ENCODE measurements at places on chromosomes 1 and 21.
A peak's percentile ranks its signal among the peaks of the same experiment; 100 is the strongest.

- DNase-seq: no peak
Observed at GRCh38 chr1:104874044-104874443, 1124.3 kb downstream of the AMY1C start.

- no peak for DNase-seq
Observed at GRCh38 chr1:14182856-14183255, 415.6 kb upstream of the KAZN start.

DNA sequence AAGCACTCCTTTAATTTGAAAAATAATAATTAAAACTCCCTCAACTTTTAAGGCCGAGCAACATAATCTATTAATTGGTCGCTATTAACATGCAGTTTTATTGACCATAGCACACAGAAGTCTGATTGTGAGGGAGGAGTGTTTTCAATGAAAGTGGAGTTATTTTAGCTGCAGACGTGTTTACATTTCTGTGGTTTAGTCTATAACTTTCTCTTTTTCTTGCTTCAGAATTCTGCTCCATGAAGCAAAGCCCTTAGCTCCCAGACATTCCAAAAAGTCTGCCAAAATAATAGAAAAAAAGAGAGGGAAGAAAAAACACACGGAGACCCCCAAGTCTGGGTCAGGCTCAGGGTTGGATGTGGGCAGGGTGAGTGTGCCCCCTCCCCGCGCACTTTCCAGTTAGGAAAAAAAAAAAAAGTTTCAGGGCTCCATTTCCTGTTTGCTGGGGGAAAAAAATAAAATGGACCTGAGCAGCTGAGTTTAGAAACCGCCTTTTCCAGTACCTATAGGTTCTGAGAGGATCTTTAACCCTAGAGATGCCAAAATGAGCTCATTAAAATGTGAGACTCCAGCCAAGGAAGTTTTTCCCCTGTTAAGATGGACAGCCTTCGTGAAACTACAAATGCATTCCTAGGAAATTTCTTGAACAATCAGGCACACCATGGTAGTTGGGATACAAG, 143.7 kb upstream of the ETS2 start:
- peak; percentile 68 for DNase-seq

- DNase-seq: no peak
Observed at GRCh38 chr1:240312872-240313271, 221.2 kb downstream of the FMN2 start.

GRCh38 chr1:59046730-59047157, 250.2 kb upstream of the FGGY start:
- peak; percentile 49 for DNase-seq

DNA sequence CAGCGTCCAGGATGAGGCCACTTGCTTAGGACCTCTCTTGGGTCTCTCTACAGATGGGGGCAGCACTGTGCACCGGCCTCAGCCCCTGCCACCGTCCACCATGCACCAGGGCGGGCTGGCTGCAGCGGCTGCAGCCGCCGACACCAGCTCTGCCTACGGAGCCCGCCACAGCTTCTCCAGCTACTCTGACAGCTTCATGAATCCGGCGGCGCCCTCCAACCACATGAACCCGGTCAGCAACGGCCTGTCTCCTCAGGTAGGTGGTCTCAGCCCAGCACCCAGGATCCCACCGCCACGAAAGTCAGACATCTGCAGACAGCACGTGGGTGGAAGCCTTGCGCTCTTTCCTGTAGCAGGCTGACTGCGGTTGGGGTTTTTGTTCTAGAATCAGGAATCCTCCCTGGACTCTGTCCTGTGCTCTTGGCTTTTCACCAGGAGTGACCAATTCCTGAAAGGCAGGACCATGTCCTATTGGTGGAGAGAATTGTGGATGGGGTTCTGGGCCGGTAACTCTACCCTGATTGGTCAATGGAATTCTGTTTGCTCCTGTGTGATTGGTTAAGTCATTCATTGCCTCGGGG, 72.5 kb downstream of the PAX7 start:
- DNase-seq: no peak

DNA sequence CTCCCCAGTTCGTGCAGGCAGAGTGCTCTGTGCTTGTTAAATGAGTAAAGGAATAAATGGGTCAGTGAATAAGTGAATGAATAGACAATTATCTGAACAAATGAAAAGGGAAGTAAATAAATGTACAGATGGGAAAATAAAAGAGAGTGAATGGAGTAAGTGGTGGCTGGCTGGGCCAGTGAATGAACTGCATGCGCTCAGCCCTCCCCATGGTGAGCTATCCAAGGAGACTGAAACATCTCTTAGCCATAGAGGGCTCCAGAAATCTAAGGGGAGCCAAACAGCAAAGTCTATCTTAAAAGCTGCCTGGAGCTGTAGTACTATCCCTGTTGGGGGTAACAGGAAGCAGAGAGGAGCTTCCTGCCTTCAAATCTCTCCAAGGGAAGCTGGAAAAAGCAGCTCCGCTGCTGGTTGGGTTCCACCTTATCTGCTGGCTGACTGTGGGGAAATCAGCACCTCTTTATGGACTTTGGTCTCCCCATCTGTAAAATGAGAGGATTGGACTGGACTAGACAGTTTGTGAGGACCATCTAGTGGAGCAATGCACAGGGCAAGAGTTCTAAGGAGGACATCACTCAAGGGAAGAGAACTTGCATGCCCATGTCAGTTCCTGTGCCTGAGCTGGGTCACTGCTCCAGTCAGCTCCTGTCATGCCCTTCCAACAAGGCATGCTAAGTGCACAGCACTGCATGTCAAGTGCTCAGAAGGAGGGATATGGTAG, 77.9 kb downstream of the TRABD2B start:
- no peak for DNase-seq

- no peak for DNase-seq
Observed at GRCh38 chr1:216961516-216961915, 238.3 kb upstream of the ESRRG start.

- DNase-seq: no peak
Observed at GRCh38 chr1:111448482-111448917, 556 bp downstream of the WDR77 start.

GRCh38 chr1:161106431-161106830, 8.3 kb downstream of the KLHDC9 start:
- DNase-seq: no peak

- no peak for DNase-seq
Observed at GRCh38 chr1:114531094-114531493, 20.1 kb upstream of the TRIM33 start.

DNA sequence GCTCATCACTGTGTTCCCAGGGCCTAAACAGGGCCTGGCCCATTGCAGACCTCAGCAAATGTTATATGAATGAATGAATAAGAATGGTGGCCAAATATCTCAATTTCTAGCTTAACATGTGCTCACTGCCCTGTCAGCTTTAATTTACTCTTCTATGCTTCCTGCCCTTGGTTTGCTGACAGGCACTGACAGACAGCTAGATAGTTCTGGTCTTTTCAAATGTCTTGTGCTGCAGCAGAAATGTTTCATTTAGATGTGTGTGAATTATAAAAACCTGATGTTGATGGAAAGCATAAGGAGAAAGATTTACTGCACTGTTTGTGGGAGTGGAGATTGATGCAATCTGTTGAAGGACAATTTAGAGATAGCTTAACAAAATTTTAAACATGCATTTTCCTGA, 48.9 kb downstream of the LPAR3 start:
- DNase-seq: no peak

- DNase-seq: no peak
Observed at GRCh38 chr1:185864331-185864730, 130.1 kb downstream of the HMCN1 start.

DNA sequence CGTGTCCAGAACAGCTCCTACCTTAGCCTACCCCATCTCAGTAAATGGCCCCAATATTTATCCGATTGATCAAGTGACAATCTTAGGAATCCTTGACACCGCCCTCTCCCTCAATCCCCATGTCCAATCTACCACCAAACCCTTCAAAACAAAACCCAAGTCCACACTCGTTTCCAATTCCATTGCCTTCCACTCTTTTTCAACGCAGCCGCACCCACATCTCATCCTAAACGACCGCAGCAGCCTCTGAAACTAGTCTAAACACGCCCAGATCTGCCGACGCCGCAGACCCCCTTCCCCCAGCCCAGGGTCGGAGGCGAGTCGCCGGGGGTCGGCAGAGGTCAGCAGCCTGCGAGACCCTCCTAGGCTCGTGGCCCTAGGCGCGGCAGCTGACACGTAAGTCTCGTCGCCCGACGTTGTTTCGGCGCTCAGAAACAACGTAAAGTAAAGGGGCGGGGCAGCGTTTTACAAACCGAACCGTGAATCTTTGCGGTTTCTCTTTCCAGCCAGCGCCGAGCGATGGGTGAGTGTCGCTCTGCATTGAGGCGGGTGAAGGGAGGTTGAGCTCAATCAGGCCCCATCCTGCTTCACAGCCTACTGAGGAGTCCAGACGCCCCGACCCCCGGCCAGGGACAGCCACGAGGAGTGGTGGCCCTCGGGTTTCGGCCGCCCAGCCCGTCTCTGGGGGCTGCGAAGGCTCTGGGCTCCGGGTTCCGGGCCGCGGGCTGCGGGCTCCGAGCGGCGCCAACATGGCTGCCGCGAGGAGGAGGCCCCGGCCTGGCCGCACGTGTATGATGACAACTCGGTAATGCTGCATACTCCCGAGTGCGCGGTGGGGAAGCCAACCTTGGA, at the start of gene RPS8:
Gene RPS8, plus strand, starts transcription at position 463 of the 852 bp plus-strand sequence. Its CDS starts 57 bp downstream, at position 520.
- DNase-seq: peak; percentile 97

GRCh38 chr1:117616356-117616755, 10.5 kb downstream of the TENT5C start:
- DNase-seq: no peak

DNA sequence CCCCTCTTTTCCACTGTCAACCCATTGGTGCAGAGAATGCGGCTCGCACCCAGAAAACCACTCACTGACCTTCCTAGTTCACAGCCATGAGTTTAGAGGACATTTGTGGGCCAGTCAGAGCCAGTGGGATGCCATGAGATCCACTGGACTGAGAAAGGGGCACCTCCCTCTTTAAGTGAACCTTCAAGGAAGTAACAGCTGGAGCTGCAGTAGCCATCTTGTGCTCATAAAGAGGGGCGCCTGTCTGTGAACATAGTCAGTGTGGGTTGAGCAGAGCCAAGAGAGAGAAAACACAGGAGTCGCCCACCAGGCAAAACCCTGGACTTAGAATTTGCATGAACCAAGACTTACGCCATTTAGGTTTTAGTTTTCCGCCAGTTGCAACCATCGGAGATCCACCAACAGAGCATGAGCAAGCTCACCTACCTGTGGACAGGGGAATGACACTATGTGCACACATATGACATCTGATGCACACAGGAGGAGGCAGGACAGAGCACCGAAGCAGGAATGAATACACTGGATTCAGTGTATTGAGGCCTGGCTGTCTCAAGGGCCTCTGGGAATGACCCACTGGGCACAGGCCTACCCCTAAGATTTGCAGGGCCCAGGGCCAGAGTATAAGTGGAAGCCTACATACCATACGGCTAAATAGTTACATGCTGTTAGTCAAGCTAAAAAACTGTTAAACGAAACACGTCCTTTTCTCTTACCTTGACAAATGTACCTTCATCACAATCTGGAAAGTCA, 151.6 kb downstream of the GRIK3 start:
- DNase-seq: no peak

- no peak for DNase-seq
Observed at GRCh38 chr1:222784916-222785315, 29.9 kb upstream of the DISP1 start.

DNA sequence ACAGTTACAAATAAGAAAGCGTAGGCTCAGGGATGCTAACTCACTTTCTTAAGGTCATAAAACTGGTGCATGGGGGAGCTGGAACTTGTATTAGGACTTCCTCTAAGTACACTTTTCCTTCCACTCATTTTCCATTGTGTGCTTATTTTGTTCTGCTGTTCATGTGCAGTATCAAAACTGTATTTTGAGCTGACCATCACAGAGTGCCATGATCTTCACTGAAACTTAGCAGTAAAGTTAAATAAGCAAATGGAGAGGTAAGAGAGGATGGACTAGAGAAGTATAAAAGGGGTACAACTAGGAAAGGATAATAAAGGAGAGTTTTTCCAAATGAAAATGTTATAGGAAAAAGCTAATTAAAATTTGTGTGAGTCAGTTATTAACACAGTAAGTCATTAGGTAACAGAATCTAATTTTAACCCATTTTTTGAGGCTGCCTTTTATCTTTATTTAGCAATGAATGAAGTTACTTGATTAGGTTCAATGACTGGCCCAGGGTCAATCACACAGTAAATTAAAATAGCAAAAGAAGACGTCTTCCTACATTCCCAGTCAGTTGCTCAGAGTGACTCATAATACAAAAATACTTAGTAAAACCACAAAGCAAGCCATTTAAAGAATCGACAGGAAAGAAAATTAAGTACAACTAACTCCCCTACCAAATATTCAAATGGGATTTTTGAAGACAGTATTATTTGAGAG, 165.8 kb upstream of the C1orf105 start:
- DNase-seq: peak; percentile 45

- DNase-seq: peak; percentile 30
Observed at GRCh38 chr1:234205966-234206365, 167.3 kb upstream of the COA6 start.

- DNase-seq: no peak
Observed at GRCh38 chr1:195019385-195019784, 1588.9 kb downstream of the KCNT2 start.

DNA sequence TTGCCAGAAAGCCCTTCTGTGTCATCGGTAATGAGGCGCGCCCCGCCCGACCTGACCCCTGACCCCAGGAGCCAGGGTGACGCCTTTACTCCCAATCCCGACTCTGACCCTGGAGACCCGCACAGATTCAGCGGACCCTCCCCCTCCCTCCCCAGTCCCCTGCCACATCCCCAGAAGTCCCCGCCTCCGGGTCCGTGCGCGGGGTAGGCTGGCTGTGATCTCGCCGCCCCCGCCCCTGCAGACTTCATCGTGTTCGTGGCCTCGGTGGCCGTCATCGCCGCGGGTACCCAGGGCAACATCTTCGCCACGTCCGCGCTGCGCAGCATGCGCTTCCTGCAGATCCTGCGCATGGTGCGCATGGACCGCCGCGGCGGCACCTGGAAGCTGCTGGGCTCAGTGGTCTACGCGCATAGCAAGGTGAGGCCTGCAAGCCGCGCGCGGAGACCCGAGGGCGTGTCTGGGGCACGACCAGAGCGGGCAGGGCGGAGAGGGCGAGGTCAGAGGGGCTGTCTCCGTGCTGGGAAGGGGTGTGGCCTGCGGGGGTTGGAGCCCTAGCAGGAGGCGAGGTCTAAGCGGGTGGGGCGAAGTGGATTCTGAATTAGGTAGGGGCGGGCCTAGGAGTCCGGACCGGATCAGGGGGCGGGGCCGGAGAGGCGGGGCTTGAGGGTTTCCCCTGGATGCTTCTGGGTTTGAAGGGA, 34.8 kb downstream of the KCNQ4 start:
- DNase-seq: no peak

GRCh38 chr1:187051618-187052232, 223.0 kb downstream of the PLA2G4A start:
- DNase-seq: peak; percentile 56

GRCh38 chr1:22790232-22791008, 79.8 kb downstream of the EPHB2 start:
- no peak for DNase-seq

DNA sequence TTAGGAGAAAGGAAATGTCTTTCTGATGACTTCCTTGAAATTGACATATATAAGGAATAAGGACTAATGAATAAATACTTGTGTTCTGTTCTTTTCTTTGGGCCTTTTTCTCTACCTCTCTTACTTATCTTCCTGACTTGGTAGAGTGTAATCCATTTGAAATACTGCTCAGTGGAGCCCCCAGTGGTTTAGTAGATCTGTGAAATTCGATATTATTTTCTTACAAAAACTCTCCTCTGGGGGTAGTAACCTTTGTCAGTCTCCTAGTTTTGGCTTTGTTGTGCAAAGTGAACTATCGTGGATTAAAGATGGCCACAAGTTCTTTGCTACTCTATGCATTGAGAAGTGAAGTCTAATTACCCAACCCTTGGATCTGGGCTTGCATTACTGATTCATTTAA, 48.8 kb downstream of the DUSP10 start:
- DNase-seq: no peak

- DNase-seq: no peak
Observed at GRCh38 chr1:221979444-221980032, 237.6 kb upstream of the DUSP10 start.

GRCh38 chr1:224569276-224569675, 46.8 kb upstream of the CNIH3 start:
- DNase-seq: no peak

All from umbilical cord (tissue), 2 donors.